Stimulated activated effector memory CD8-positive, alpha-beta T cell treated with anti-CD3 and anti-CD28 coated beads, Interleukin-12 subunit alpha, Interleukin-12 subunit beta, amount 100 ng/mL, for 72 hours (primary cell): ENCODE measurements at places on chromosomes 11 and 22.

DNA sequence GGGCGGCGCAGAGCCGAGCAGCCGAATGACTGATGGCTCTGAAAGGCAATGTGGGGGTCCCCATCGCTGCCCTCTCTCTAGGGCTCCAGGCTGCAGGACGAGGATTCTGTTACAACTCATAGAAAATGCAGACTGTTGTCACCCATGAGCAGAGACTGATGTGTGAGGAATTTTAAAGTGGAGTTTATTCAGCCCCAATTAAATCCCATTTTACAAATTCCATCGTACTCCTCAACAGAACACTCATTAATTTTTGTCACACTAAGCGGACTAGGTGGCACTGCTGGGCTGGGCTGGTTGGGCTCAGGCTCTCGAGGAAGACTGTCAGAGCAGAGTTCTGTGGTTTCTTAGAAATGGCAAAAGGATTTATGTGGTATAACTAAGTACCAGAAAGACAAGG lies 102.6 kb upstream of the SPON1 start:
- DNase-seq: no peak

DNA sequence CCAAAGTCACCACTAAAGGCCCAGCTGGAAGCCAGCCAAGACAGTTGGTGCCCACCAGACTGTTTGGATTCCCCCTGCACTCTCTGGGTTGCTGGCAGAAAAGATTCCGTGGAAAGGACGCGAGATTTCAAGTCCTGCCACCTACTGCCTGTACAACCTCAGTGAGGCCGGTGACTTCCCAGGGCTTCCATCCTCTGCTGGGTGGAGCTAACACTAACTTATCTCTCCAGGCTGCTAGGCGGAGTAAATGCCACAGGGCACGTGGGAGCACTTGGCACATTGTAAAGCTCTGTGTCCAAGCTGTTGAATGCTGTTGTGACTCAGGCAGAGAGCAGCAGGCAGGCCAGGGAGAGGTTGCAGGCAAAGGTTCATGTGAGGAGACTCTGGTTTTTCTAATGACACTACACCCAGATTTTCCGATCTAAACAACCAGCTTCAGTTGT lies 50.9 kb upstream of the CDON start:
- DNase-seq: no peak

- no peak for DNase-seq
Measured at GRCh38 chr11:29025001-29025400, 916.8 kb downstream of the METTL15 start.

DNA sequence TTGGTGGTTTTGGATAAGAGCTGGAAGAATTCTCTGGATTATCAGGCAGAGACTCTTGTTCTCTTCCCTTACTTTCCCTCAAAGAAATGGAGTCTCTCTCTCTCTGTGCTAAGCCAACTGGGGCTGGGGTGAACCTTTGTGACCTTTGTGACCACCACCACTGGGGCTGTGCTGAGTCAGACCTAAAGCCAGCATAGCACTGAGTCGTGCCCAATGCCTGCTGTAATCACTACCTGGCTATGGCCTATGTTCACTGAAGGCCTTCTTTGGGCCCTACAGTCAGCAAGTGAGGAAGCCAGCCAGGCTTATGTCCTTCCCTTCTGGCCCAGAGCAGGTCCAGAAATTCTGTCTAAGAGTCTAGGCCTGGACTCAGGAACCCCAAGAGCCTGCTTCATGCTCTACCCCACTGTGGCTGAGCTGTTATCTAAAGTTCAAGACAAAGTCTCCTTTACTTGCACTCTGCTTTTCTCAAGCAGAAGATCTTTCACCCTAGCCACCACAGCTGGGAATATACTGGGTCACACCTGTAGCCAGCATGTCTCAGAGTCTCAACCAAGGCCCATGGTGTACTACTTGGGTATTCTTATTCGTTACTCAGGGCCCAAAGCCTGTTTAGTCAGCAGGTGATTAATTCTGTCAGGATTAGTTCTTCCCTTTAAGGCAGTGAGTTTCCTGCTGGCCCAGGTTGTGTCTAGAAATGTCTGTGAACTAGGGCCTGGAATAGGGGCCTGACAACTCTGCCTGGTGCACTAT lies 86.0 kb downstream of the EHF start:
- DNase-seq: no peak

DNA sequence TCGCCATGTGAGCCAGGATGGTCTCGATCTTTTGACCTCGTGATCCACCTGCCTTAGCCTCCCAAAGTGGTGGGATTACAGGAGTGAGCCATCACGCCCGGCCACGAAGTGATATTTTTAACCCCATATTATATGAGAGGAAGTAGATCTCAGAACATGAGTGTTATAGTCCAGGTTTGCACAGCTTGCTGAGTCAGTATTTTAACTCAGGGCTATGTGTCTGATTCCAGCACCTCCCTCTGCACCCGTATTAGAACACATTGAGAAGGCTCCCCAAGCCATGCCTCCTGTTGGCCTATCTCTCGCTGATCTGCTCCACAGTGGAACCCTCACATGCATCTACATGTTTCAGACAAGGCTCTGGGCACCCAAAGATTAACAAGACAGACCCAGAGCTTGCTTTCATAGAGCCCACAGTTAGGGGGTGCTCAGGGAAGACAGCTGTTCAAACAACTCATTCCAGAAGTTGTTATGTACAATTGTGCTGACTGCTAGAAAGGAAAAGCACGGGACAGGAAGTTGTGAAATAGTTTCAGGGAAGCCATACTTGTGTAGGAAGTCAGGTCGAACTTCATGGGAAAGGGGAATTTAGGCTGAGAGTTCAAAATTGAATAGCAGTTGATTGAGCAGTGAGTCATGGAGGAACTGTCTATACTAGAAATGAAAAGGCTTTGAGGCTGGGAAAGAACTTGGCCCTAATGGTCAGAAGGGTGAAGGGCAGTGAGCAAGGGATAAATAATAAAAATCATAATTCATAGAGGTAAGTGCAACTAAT lies 49.3 kb upstream of the CLPB start:
- DNase-seq: peak; percentile 51

DNA sequence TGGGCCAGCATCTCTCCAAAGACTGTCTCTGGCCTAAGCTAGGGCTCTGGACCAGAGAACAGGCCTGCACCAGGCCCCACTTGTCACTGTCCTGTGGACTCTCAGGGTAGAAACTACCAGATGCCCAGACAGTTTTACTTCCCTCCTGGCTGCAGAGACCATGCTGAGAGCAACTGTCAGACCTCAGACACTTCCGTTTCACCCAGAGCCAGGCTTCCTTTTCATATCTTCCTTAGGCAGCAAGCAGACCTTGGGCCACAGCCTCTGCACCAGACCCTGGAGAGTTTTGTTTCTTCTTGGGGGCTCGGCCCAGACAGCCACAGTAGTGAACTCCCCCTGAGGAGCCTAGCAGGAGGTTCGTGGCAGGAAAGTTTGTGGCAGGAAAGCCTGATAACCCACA lies 12.1 kb upstream of the FCHSD2 start:
- DNase-seq: no peak

GRCh38 chr22:46481386-46481785 lies 56.0 kb downstream of the CELSR1 start:
- no peak for DNase-seq

DNA sequence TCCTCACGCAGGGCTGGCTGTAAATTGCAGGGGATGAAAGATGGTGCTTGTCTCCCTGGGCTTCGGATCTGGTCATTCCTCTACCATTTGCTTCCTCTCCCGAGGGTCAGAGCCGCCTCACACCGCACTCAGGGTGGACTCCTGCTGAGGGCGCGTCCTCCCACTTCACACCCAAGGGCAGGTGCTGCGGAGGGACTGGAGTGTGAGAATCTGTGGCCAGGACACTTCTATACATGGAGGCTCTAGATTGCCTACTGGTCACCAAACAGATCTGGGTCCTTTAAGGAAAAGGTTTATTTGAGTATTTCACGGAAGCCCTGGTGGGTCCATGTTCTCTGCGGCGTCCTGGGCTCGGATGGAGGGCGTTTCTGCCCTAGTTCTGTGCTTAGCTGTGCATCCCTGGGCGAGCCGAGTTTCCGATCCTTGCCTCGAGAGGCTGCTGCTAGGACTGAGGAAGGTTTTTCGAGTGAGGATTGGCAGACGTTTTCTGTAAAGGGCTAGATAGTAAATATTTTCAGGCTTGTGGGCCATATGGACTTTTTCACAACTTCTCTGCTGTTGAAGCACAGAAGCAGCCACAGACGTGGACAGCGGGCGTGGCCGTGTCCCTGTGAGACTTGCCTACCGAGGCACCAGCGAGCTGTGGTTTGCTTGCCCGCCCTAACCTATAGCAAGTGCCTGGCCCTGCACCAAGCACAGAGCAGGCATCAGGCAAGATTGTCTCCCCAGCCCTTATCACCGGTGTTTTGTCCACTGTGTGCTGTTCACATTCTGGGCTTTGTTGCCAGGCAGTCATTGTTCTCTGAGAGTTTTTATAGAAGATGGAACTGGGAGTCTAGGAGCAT lies 279.0 kb downstream of the TBC1D22A start:
- DNase-seq: no peak

DNA sequence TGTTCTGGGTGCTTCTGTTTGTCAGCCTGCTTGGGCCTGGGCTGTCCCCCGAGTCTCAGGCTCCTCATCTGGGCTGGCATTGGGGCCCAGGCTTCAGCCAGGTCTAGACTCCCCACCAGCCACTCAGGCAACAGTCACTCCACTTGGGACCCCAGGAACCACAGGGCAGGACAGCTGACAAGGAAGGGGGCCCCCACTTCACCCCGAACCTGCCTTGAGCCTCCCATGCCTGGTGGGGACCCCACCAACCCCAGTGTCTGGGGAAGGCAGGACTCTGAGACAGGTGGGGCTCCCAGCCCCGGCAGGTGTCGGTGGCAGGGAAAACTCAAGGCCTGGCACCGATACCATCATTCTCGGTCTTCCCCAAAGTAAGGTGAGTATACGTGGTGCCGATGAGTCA lies 11.7 kb upstream of the LTO1 start:
- no peak for DNase-seq

- DNase-seq: no peak
Measured at GRCh38 chr22:39027717-39028116, 6.8 kb downstream of the APOBEC3D start.
